Stimulated activated CD4-positive, alpha-beta T cell treated with anti-CD3 and anti-CD28 coated beads, Interleukin-4, amount 100 ng/mL, for 4 hours (primary cell): ENCODE measurements at places on chromosomes 13 and 19.
A peak's percentile ranks its signal among the peaks of the same experiment; 100 is the strongest.

- no peak for DNase-seq
These were observed 2.8 kb downstream of the FAM124A start for GRCh38 chr13:51225029-51225428.

DNA sequence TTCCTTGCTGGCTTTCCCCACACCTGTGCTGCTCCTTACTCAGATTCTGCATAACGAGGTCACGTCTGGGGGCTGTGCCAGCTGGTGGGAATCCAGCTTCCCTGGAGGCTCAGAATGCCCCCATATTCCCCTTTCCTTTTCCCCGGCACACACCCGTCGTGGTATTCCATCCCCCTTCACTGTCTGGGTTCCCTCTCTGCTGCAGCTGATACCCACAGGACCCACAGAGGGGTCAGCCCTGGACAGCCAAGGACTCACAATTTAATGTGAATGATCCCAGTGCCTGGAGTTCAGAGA lies 4.2 kb upstream of the MYH14 start:
- no peak for DNase-seq

DNA sequence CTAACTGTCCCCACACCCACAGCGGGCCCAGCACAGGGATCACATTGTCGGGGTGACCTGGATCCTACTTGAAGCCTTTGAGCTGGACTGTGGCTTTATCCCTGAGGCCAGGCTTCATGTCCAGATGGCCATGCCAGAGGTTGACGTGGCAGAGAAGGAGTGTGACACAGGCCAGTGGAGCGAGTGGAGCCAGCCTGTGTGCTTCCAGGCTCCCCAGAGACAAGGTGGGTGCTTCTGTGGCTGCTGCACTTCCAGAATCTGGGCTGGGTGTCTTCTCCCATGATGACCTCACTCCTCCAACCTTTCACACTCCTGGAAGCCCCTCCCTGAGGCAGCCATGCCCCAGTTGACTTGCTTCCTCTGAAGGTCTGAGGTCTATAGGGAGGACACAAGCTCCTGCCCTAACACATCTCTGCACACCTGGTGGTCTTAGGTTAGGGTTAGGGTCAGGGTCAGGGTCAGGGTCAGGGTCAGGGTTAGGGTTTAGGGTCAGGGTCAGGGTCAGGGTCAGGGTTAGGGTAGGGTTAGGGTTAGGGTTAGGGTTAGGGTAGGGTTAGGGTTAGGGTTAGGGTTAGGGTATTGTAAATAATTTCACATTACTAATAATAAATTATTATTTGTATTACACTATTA lies 13.1 kb upstream of the MZF1 start:
- DNase-seq: no peak

DNA sequence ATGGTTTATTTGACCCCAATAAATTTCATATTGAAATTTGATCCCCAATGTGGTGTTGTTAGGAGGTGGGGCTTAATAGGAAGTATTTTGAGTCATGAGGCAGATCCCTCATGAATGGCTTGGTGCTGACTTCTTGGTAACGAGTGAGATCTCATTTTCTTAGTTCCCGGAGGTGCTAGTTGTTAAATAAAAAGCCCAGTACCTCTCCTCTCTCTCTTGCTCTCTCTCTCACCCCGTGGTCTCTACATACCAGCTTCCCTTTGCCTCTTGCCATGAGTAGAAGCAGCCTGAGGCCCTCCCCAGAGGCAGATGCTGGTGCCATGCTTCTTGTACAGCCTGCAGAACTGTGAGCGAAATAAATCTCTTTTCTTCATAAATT lies 39.4 kb upstream of the KATNAL1 start:
- no peak for DNase-seq

GRCh38 chr13:51148952-51149573 lies 38.0 kb upstream of the C13orf42 start:
- DNase-seq: no peak

DNA sequence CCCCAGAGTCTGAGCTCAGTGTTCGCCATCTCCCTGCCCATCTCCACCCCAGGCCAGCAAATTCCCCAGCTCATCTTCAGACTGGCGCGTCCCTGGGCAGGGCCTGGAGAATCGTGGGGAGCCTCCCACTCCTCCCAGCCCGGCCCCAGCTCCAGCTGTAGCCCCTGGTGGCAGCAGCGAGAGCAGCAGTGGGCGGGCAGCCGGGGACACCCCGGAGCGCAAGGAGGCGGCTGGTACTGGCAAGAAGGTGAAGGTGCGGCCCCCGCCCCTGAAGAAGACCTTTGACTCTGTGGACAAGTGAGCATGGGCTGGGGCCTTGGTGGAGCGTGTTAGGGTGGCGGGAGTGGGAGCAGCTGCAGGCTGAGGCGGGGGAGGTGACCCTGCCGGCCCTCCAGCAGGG lies 8.4 kb upstream of the PRR19 start:
- DNase-seq: no peak

DNA sequence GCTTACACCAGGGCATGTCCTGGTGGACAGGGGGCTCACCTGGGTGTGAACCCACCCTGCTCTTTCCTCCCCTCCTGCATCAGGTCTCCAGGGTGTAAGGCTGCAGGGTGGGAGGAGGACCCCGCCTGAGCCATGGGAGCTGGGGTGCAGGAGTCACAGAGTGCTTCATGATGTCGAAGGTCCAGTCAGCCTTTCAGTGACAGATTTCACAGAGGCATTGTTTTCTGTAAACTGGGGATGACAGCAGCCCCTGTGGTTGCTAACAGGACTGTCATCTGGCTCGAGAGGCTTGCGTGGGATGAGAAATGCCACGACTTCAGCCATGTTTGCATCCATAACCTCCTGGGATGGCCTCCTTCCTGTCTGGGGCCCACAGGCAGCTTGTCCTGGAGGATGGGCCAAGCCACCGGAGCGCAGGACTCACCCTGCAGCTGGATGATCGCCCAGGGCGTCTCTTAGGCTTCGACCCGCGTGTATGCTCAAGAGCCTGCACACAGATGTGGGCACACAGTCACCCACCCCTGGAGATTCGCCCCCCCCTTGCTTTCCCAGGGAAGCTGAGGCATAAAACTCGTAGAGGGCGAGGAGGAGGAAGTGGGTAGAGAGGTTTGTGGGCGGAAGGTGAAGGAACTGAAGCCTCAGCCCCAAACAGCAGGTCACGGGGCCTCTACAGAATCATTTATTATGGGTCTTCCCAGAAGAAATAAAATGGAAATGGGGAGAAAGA lies 4.9 kb downstream of the NANOS3 start:
- DNase-seq: peak; percentile 21

GRCh38 chr13:106651442-106651841 lies 83.5 kb upstream of the ARGLU1 start:
- no peak for DNase-seq

GRCh38 chr13:23833733-23834611 lies 55.2 kb downstream of the MIPEP start:
- no peak for DNase-seq

GRCh38 chr13:73808318-73808717 lies 325.9 kb downstream of the KLF12 start:
- DNase-seq: no peak

GRCh38 chr13:47455626-47456025 lies 545.4 kb downstream of the SUCLA2 start:
- DNase-seq: no peak

- no peak for DNase-seq
These were observed 15.2 kb downstream of the ELAVL3 start for GRCh38 chr19:11465600-11465999.

DNA sequence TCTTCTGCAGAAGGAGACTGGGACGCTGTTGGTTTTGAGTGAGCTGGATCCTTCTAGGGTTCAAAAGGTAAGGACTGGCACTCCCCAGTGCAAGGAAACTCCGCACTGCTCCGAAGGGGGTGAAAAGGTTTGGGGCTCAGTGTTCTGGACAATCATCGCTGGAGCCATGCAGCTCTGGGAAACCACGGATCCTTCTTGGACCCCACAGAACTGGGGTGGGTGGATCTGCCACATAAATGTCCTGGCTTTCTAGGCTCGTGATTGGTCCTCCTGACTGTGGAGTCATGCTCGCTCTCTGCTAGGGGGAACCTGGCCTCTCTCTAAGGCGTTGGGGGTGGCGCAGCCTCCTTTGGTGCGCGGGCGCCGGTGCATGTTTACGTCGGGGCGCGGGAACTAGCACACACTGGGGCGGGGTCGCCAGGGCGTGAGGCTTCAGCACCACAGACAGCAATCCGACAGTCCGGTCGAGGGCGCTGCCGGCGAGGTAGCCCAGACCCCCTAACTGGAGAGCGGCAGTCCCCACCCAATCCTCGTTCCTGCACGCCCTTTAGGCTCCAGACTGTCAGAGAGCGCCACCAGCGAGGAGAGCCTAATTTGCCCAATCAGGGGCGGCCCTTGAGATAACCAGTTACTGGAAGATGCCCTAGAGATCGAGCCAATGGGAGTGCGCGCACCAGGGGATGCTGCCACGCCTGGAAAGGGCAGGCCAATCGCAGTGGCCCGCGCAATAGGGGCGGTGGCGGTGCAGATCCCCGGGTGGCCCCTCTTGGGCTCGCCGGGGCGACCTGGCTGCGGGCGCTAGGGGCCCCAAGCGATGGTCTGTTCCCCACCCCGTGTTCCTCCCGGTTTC lies 913 bp upstream of the ELAVL3 start:
- DNase-seq: peak; percentile 71

- no peak for DNase-seq
These were observed at the start of gene TOMM40 for GRCh38 chr19:44891016-44891882. Gene TOMM40, plus strand, starts transcription at chr19:44891254. Its CDS starts 162 bp downstream, at chr19:44891416.

- no peak for DNase-seq
These were observed 68.1 kb upstream of the KLF12 start for GRCh38 chr13:74202129-74202813.

- DNase-seq: no peak
These were observed 153.6 kb upstream of the TMTC4 start for GRCh38 chr13:100828226-100828625.

DNA sequence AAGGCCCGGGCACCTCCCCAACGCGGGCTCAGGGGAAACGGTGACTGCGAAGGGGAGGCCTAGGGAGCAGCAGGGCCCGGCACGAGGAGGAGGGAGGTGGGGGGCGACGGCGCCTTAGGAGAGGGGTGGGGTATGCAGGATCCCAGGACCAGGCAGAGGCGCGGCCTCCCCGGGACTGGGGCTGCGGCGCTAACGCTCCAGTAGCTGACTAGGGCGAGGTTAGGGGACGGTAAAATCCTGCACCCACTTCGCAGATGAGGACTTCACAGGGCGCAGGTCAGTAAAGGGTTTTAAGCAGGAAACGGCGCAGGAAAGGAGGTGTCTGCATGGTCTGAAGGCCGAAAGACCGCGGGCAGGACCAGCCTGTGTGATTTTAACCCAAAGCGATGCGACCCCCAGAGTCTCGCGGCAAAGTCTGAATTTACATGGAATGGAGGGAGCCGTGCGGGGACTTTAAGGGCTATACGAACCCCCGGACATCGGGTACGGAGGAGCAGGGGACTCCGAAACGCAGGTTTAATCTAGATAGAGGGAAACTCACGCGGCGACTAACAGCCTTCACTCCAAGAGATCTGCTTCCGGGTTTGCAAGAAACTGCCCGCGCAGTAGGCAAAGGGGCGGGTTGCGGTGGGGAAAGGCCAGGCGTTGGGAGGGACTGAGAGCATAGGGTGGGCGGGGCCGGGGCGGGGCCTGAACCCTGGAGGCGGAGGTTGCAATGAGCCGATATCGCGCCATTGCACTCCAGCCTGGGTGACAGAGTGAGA lies at the start of gene ZNF665:
Gene ZNF665 (minus strand): TSS at position 588 of the 764 bp plus-strand sequence. CDS start 10,460 bp downstream, outside the sequence.
- DNase-seq: peak; percentile 66

GRCh38 chr13:82698941-82699340 lies 1183.3 kb downstream of the SLITRK1 start:
- DNase-seq: no peak

DNA sequence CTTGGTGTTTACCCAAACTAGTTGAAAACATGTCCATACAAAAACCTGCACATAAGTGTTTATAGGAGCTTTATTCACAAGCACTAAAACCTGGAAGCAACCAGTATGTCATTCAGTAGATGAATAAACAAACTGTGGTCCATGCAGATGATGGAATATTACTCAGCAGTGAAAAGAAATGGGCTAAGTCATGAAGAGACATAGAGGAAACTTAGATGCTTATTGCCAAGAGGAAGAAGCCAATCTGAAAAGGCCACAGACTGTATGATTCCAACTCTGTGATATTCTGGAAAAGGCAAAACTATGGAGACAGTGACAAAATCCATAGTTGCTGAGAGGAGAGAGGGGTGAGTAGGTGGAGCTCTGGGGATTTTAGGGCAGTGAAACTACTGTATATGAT lies 38.8 kb upstream of the MCF2L start:
- no peak for DNase-seq

- DNase-seq: no peak
These were observed 2.6 kb downstream of the LONP1 start for GRCh38 chr19:5717215-5717935.

DNA sequence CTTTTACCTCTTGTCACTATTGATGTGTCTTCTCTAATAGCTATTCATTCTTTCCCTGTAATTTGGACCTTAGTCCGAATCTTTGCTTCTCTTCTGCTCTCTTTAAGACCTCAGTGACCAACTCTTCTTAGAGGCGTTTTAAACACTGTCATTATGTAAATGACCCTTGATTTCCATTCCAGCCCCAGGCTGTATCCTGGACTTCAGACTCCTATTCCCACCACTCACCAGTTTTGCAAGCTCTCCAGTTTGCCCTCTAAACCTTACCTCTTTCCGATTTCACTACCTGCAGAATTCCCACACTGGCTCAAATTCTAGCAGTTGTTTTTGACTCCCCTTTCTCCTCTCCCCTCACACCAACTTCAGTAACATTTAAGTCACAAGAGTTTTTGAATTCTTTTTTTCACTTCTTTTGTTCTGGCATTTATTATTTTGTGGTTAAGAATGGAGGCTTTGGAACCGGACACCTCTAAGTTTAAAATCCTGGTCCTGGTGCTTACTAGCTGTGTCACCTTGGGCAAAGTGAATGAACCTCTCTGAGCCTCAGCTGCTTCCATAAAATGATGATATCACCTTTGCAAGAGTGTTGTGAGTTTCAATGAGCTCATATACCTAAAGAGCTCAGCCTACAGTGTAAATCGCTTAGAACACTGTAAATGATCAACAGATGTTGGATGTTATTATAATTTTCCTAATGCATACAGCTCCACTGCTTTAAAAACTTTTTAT lies 13.6 kb upstream of the HMGB1 start:
- DNase-seq: no peak

DNA sequence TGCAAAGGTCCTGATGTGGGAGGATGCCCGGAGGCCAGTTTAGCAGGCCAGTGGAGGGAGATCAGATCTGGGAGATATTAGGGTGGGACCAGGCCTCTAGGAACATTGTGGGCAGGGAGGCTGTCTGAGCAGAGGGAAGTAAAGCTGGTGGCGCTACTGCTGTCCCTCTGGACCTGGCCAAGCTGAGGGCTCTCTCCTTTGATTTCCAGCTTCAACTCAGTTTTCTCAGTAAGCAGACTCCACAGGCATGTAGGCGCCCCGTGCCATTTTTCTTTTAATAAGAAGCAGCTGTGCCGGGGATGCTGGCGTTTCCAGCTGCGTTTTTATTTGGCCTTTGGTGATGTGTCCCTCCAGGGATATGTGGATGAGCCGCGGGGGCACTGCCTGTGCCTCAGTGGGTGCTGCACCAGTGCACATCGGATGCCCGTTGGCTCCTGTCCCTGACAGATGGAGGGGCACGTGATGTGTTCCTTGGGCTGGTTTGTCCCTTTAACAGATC lies 6.7 kb downstream of the DNM2 start:
- DNase-seq: no peak

DNA sequence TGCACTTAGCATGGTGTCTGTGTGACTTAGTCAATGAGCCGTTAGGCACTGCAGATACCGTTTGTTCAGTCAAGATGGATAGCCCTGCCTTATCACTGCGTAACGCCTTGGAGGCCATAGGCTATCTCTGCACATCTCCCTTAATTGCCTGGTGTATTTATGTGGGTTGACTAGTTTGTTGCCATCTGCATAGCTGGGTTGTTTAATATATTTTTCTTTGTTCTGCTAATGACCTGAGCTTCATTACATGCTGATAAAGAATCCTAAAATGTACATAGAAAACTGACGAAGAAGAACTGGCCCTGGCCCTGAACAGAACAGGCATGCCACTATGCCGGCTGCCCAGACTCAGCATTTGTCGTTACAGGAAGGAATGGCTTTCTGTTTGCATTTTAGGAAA lies 297.8 kb downstream of the SHISA2 start:
- DNase-seq: no peak
